Regular cardiac myocyte (primary cell): ENCODE measurements at places on chromosomes 7 and 10. TPM values are rescaled to one million over a fixed set of nuclear protein-coding genes. Genes with fewer than 3 reads are reported as not detected.

LRRC4 gene
- 0.19 TPM in 1 of 2 replicates, not detected in the other for total RNA-seq

CYP2C19 gene
- not detected in 2 replicates for total RNA-seq

PRPS1L1 gene
- not detected in 2 replicates for total RNA-seq

ASIC3 gene
- under 0.01 and 0.19 TPM in 2 replicates for total RNA-seq

POT1 gene
- total RNA-seq: 34.5 and 42.6 TPM in 2 replicates

CRTAC1 gene
- under 0.01 and 0.28 TPM in 2 replicates for total RNA-seq

ALOX5 gene
- total RNA-seq: 0.19 and 0.28 TPM in 2 replicates

CFAP69 gene
- 1.2 and 9.0 TPM in 2 replicates for total RNA-seq

SORBS1 gene
- 0.19 and 1.1 TPM in 2 replicates for total RNA-seq

SCIN gene
- 0.19 and 0.56 TPM in 2 replicates for total RNA-seq

CLCN1 gene
- not detected in 2 replicates for total RNA-seq
